ENCODE measurements at places on chromosomes 6 and 20. TPM values are rescaled to one million over a fixed set of nuclear protein-coding genes. Genes with fewer than 3 reads are reported as not detected.

DNA sequence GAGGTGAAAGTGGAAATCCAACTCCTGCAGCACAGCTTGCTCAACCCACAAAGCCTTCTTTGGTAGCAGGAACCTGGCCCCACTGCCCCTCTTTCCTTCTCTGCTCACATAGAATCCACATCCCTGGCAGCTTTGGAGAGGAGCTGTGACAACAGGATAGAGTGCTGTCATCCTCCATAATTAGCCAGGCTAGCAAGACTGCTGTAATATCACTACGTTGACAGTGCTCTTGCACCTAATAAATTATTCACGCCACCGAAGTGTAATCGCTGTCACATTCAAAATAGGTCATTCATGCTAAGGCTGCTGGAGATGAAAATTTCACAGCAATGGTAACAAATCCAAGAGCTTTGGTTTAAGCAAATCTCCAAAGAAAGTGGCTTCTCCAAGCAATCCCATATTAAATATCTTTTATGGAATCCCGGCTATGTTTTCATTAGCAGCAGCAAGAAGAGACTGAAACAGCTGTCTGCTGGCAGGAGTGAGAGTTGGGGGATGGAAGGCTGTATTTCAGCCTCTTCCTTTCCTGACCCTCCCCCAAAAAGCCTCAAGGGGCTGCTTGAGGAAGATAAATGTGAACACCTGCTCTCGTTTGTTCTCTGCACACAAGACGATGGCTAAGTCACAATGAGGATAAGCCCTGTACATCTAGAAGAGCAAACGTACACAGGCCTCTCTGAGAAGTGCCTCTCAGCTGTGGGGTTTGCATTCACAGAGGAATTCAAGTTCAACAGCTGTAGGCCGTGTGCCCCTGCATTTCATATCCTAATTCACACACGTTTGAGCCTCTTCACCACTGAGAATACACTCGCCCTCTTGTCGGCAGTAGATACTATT is 16.5 kb downstream of the RIPOR2 start:
- no peak for DNase-seq
- peak overlapping the region; percentile 69 for H3K4me3 ChIP-seq
- H3K27ac ChIP-seq = peak overlapping the region; percentile 60
- peaks cover 96% of the 10 kb centered on the region for H3K4me1 ChIP-seq
- H3K27me3 ChIP-seq = no peaks in the 10 kb centered on the region

- H3K36me3 ChIP-seq = peaks cover 5% of the 10 kb centered on the region
- H3K4me3 ChIP-seq = no peak overlapping the region
- peaks cover 9% of the 10 kb centered on the region for H3K4me1 ChIP-seq
- no peak overlapping the region for H3K27ac ChIP-seq
These were observed 123.6 kb downstream of the ATXN1 start for GRCh38 chr6:16637635-16638034.

GRCh38 chr6:152098683-152099082 is 291.2 kb downstream of the ESR1 start:
- H3K27ac ChIP-seq = no peak overlapping the region
- no peaks in the 10 kb centered on the region for H3K36me3 ChIP-seq
- H3K4me1 ChIP-seq = no peaks in the 10 kb centered on the region

DNA sequence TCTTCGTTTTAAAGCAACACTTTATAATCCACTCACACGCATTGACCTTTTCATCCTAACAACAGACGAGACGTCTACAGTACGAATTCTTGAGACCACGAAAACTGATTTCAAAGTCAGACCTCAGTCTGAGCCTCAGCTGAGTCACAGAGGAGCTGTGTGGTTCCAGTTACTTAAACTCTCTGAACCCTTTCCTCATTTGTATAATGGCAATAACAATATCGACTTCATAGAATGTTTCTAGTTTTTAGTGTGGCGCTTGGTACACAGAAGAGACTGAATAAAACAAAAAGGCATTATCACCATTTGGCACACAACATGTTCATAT is 236.9 kb downstream of the ATXN1 start:
- peaks cover 30% of the 10 kb centered on the region for H3K36me3 ChIP-seq
- no peaks in the 10 kb centered on the region for H3K27me3 ChIP-seq
- no peak overlapping the region for H3K27ac ChIP-seq
- no peaks in the 10 kb centered on the region for H3K4me1 ChIP-seq
- no peak overlapping the region for H3K4me3 ChIP-seq

DNA sequence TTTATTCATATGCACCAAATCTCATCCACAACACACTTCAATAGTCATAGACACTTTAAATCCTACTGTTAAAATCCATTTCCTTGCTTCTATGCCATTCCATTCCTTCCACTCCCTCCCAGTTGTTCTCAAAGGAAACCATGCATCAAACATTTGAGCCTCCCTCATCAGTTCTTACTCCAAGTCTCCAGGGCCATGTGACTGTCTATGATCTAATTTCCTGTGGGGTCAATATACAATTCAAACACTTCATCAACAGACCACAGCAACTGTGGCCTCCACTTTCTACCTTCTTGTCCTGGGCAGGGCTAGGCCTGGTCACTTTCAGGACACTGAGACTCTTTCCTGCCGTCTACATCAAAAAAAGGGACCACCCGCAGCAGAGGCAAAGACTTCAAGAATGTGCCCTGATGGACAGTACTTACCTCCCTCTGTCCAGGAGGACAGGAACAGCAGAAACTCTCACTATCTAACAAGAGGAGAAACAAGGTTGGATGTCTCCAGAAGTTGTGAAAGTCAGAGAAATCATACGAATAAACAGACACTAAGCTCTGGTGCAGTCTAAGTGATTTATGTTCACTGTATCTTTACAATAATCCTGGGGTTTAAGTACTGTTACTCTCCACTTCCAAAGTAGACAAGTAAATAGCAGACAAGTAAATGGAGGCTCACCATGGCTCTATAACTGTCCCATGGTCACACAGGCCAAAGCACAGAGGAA is 160.2 kb downstream of the QRSL1 start:
- no peak for DNase-seq
- no peak overlapping the region for H3K27ac ChIP-seq
- H3K4me1 ChIP-seq = no peaks in the 10 kb centered on the region

DNA sequence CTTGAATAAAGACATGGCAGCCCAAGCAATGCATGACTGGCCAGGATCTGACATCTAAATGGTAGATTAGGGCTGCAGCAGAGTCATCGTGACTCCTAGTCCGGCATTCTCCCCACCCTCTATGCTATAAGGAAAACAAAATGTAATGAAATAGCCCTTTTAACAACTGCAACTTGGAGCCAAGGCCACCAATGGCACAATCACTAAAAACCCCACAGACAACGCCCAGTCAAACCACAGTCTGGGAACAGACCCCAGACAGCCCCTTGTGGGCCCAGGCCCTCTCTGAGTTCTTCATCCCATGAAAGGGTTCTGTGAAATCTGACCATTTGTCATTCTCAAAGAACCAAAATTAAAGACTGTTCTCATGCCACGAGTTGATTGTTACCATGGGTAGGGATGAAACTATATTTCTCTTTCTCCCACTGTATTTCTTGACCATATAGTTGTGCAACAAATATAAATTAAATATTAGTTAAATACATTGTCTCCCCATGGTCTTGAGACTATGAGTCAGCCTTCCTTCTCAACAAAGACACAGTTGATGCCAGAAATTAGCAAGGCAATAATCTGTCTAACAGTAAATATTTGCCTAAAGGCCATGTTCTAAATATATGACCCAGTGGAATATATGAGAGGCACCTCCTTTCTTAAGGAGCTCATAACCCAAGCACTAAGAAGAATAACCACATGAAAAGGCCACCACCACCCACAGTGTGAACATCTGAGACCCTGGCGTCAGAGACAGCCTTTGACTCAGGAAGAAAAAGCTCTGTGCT is 85.6 kb upstream of the SSTR4 start:
- no peaks in the 10 kb centered on the region for H3K36me3 ChIP-seq
- no peaks in the 10 kb centered on the region for H3K27me3 ChIP-seq
- H3K27ac ChIP-seq = no peak overlapping the region
- no peak for DNase-seq

DNA sequence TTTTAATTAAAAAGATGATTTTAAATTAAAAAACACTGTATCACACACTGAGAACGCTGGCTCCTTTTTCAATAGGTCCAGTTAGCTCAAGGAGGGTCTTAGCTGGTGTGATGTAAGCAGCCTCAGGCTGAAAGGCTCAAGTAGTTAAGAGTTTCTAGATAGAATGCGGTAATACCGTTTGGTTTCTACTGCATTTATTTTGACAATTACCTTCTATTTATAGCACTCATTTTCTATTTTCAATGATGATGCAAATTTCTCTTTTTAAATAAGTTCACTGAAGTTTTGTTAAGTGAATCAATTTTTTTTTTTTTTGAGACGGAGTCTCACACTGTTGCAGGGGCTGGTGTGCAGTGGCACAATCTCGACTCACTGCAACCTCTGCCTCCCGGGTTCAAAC is 87.1 kb downstream of the PREX1 start:
- H3K27me3 ChIP-seq = no peaks in the 10 kb centered on the region
- H3K4me3 ChIP-seq = no peak overlapping the region

- H3K36me3 ChIP-seq = no peaks in the 10 kb centered on the region
- no peaks in the 10 kb centered on the region for H3K4me1 ChIP-seq
- H3K4me3 ChIP-seq = no peak overlapping the region
- H3K27ac ChIP-seq = no peak overlapping the region
These were observed 180.4 kb downstream of the DLL1 start for GRCh38 chr6:170110201-170111140.

DNA sequence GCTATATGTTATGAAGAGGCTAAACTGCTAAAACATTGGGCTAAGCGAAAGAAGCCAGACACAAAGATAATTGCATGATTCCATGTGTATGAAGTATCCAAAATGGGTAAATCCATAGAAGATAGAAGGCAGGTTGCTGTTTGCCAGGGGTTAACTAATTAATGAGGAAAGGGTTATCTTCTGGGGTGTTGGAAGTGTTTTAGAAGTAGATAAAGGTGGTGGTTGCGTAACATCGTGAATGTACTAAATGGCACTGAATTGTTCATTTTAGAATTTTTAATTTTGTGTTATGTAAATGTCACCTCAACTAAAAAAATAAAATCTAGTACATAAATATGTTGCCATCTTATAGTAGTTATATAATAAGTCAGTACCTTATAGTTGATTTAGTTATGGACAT is 104.4 kb upstream of the ADGRF4 start:
- DNase-seq = no peak
- no peaks in the 10 kb centered on the region for H3K27me3 ChIP-seq
- H3K27ac ChIP-seq = no peak overlapping the region
- H3K4me1 ChIP-seq = no peaks in the 10 kb centered on the region
- H3K4me3 ChIP-seq = no peak overlapping the region
- peaks cover 50% of the 10 kb centered on the region for H3K36me3 ChIP-seq

DNA sequence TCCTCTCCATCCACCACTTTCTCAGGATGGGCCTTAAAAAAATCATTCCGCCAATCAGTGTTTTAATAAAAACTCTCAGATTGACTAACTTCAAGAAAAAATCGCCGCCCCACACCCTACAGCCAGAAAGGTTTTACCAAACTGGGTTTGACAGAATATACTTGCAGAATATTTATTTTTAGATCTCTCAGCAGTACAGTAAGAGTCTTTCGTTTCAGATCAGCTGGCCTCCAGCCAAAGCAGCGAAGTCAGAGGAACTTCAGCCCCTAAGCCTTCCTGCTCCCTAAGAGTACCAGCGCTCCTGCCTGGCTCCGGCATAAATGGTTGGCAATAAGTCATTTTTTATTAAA is 24.7 kb downstream of the TBC1D7 start:
- no peaks in the 10 kb centered on the region for H3K27me3 ChIP-seq
- peaks cover 8% of the 10 kb centered on the region for H3K4me1 ChIP-seq
- H3K27ac ChIP-seq = no peak overlapping the region
- no peak overlapping the region for H3K4me3 ChIP-seq

GRCh38 chr6:165135889-165136288 is 173.5 kb downstream of the C6orf118 start:
- no peaks in the 10 kb centered on the region for H3K4me1 ChIP-seq
- H3K27me3 ChIP-seq = no peaks in the 10 kb centered on the region
- H3K27ac ChIP-seq = no peak overlapping the region

GRCh38 chr6:38270367-38270766 is 369.4 kb downstream of the BTBD9 start:
- H3K36me3 ChIP-seq = no peaks in the 10 kb centered on the region
- no peaks in the 10 kb centered on the region for H3K27me3 ChIP-seq
- H3K27ac ChIP-seq = no peak overlapping the region
- H3K4me1 ChIP-seq = no peaks in the 10 kb centered on the region
- H3K4me3 ChIP-seq = no peak overlapping the region

GRCh38 chr6:74346936-74347535 is 651.0 kb downstream of the CD109 start:
- H3K27ac ChIP-seq = no peak overlapping the region
- no peaks in the 10 kb centered on the region for H3K27me3 ChIP-seq
- H3K36me3 ChIP-seq = no peaks in the 10 kb centered on the region
- H3K4me3 ChIP-seq = no peak overlapping the region
- DNase-seq = no peak

DNA sequence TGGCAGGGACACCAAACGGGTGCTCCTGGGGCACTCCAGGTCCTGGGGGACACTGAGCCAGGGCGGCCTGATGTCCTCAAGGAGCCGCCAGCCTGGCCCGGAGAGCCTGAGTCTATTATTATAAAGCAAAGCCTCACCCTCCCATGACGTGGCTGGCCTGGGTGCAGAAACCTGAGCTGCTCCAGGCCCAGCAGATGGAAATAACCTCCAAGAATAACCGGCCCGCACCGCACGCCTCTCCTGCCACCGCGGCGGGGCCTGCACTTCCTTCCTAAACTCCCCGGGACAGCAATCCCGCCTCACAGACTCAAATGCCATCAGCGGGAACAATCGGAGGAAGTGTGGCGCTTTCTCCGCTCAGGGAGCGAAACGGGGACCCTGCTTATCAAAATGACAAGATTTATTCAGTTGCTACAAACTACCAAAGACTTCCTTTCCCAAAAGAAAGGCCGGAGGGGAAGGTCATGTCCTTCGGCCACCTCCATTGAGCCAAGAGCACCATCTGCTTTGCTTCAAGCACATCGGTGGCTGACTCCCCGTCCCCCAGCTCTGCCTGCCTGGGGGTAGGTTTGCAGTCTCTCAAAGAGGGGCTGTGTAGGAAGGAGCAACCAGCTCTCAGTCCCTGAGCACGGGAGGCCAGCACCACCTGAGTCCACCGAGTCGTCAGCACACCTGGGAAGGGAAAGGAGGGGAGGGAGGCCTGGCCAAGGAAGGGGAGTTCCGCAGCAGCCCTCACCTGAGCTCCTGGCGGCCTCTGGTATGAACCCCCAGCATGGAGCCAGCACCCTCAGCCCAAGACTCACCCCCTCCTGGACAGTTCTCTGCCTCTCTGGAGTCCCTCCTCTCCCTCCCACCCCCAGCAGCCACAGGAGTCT is 78.6 kb upstream of the QKI start:
- no peak overlapping the region for H3K27ac ChIP-seq
- H3K36me3 ChIP-seq = no peaks in the 10 kb centered on the region
- H3K4me3 ChIP-seq = no peak overlapping the region
- H3K4me1 ChIP-seq = no peaks in the 10 kb centered on the region

- H3K27ac ChIP-seq = no peak overlapping the region
- DNase-seq = no peak
- H3K4me1 ChIP-seq = peaks cover 29% of the 10 kb centered on the region
These were observed 49.4 kb upstream of the IRF4 start for GRCh38 chr6:341914-342831.

- H3K27me3 ChIP-seq = no peaks in the 10 kb centered on the region
- no peak overlapping the region for H3K4me3 ChIP-seq
- H3K36me3 ChIP-seq = no peaks in the 10 kb centered on the region
- H3K27ac ChIP-seq = no peak overlapping the region
These were observed 36.1 kb upstream of the TGM3 start for GRCh38 chr20:2259731-2260130.

Gene SMLR1
- not detected for total RNA-seq

Gene TBX18
- total RNA-seq = not detected

Gene CLDN20
- not detected for total RNA-seq

Gene TRIM15
- not detected for total RNA-seq

Gene SYCP2
- 9.1 TPM for total RNA-seq

Gene CITED2
- 151 TPM for total RNA-seq

Gene EEF1A2
- total RNA-seq = 2.1 TPM

Gene MDFI
- not detected for total RNA-seq

Gene CLPSL2
- total RNA-seq = not detected

Gene PNLDC1
- not detected for total RNA-seq

Gene TMEM217
- total RNA-seq = 1.4 TPM

Measured in CD4-positive, CD25-positive, alpha-beta regulatory T cell (primary cell).